ENCODE measurements at places on chromosomes 12 and 14.
A peak's percentile ranks its signal among the peaks of the same experiment; 100 is the strongest.

- DNase-seq: no peak
These were observed 42.5 kb downstream of the WDR20 start for GRCh38 chr14:102182190-102182589.

DNA sequence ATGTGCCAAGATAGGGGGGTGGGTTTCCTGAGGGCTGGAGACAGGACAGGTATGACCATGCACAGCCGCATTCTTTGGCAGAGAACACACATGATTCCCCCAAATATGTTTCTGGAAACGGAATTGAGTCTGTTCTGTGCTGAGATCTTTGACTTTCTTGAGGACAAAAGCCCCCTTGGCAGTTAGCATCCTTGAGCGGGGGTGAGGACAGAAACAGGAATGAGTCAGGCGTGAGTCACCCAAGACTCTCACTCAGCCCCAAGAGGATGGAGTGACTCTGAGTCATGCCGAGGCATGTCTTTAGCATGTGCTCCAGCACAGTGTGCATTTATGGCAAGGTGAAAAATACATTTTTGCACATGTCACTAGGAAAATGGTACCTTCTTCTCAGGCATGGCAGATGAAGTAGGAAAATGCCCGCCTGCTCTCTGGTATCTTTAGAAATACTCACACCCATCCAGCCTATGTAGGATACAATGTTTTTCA lies 52.1 kb downstream of the DAD1 start:
- peak; percentile 76 for DNase-seq

GRCh38 chr12:123905319-123905925 lies 67.2 kb downstream of the CCDC92 start:
- DNase-seq: peak; percentile 66

DNA sequence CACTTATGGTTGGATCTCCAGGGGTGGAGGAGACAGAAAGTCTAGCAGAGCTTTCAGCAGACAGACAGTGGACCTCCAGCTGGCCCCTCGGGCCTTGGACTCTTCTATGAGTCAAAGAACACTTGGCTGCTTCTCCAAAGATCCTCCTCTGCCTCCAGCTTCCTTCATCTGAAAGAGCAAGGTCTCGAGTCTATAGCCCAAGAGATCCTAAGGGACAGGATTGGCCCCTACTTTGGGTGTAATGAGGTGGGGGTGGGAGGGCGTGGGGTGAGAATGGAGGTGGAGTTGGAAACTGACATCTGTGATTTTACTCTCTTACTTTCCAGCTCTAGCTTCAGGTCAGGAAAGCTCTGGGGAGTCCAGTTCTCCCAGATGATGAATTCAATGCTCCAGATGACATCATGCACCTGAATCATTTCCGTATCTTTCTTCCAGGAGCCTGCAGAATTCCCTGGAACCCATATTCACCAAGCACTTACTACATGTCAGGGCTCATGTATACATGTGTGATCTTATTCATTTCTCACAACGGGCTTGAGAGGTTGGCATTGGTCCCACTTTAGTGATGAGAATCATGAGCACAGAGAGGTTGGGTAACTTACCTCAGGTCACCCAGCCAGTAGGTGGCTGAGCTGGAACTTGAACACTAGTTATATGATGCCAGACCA lies 10.2 kb upstream of the PGF start:
- DNase-seq: no peak

DNA sequence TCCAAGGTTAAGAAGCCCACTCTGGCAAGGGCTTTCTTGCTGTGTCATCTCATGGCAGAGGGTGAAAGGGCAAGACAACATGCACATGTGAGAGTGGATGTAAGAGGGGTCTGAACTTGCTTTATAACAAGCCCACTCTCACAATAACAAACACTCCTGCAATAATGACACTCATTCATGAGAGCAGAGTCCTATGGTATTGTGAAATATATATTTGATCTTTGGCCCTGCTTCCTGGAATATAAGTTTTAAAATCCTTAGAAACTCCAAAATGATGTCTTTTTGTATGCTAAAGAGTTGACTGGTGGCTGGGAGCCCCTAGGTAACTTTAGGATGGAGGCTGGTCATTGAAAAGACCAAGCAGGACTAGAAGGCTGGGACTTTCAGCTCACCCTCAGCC lies 51.8 kb downstream of the TSPAN8 start:
- no peak for DNase-seq

GRCh38 chr12:92608151-92609091 lies 94.4 kb upstream of the PLEKHG7 start:
- no peak for DNase-seq

DNA sequence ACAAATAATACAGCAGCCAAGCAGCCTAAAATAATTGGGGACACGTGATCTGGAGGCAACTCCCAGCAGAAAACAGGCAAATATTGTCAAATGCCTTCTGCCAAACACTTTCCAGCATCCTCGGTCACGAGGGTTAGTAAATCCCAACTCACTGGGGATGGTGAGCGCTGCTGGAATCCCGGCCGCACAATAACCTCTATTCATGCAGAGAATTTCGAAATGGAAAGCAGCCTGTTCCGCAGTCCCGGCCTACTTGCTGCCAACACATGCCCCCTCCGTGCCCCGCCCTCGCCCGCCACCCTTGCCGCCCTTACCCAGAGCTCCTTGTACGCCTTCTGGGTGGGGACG lies 62.2 kb downstream of the RFX4 start:
- no peak for DNase-seq

DNA sequence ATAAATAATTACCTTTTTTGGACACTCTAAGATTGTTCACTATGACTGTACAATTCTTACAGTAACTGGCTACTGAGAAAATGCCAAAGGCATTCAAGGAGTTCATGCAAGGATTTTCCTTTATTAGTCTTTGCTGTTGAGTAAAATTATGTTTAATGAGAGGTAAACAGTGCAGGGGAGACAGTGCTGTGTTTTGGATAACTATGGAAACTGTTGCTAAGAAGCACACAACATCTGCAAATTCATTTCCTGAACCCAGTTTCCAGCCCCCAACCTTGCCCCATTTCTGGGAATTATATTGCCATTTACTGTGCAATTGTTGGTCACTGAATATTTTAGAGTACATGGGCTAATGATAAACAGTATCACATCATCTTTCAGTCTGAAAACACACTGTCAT lies 1005.8 kb downstream of the TRHDE start:
- DNase-seq: no peak

GRCh38 chr14:33643426-33644181 lies 307.3 kb downstream of the EGLN3 start:
- DNase-seq: no peak

- DNase-seq: no peak
These were observed 133.6 kb downstream of the ZFP36L1 start for GRCh38 chr14:68658943-68659931.

GRCh38 chr12:124321556-124322270 lies 26.8 kb downstream of the RFLNA start:
- no peak for DNase-seq

DNA sequence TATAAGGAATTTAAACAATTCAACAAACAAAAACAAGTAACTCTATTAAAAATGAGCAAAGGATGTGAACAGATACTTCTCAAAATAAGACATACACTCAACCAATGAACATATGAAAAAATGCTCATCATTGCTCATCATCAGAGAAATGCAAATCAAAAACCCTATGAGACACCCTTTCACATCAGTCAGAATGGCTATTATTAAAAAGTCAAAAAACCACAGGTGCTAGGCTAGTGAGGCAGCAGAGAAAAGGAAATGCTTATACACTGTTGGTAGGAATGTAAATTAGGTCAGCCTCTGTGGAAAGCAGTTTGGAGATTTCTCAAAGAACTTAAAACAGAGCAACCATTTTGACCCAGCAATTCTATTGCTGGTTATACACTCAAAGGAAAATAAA lies 52.0 kb downstream of the NAV3 start:
- DNase-seq: no peak

GRCh38 chr14:92323916-92324818 lies 1.2 kb downstream of the SLC24A4 start:
- DNase-seq: no peak

DNA sequence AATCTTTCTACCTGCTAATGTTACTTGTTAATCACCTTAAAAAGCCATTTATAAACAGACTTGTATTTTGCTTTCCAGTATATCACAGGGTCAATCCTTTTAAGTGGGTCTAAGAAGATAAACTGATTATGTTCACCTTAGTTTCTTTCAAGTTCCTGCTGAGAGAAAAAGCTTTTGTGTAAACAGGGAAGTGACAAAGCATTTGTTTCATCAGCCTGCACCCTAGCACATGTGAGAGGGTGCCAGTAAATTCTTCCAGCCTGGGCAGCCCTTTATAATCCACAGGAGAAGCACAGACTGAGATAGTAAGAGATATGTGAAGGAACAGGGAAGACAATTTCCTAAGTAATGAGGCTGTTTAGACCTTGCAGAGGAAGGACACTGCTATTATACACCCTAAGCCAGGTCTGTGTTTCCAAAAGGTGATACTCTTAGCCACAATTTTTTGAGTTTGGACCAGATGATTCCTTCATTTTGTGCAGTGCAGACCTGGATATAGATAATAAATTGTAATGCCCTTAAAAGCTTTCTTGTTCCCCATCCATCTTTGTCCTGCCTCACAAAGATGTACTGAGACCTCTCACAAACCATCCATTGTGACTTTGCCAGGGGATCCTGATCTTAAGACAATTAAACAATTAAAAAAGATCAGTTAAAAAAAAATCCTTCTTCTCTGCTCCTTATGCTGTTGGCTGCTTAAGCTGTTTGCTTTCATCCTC lies 150.7 kb downstream of the KTN1 start:
- DNase-seq: no peak
